ENCODE measurements at places on chromosomes 7 and 10.
A peak's percentile ranks its signal among the peaks of the same experiment; 100 is the strongest.

DNA sequence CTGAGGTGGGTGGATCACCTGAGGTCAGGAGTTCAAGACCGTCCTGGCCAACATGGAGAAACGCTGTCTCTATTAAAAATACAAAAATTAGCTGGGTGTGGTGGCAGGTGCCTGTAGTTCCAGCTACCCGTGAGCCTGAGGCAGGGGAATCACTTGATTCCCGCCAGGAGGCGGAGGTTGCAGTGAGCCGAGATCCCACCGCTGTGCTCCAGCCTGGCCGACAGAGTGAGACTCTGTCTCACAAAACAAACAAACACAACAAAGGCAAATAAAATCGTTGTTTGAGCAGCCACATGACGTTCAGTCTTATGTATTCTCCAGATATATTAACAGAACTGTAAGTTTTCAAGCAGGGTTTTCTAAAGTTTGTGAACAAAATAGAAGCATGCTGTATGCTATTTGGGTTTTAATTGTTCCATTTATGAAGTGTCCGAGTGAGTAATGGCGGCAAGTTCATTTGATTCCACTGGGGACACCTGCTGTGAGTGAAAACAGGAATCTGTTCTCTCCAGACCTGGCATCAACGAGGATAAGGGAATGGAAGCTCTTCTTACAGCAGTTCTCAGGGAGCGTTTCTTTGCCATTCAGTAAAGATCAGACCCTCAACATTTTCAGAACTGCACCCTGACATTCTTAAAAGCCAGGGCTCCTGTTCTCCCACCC lies 122.5 kb upstream of the PITRM1 start:
- DNase-seq = peak; percentile 79

- no peak for DNase-seq
Observed at GRCh38 chr7:88015309-88015708, 81.3 kb downstream of the ADAM22 start.

DNA sequence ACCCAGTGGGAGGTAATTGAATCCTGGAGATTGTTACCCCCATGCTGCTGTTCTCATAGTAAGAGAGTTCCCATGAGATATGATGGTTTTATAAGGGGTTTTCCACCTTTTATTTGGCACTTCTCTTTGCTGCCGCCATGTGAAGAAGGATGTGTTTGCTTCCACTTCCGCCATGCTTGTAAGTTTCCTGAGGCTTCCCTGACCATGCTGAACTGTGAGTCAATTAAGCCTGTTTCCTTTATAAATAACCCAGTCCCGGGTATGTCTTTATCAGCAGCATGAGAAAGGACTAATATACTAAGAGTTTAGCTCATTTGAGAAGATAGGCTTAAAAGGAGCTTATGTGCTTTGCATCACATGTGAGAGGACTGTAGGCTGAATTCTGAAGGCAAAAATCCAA lies 29.3 kb downstream of the TMEM248 start:
- no peak for DNase-seq

GRCh38 chr7:66263936-66264335 lies 58.8 kb downstream of the TPST1 start:
- DNase-seq = no peak

- no peak for DNase-seq
Observed at GRCh38 chr7:17633067-17633466, 307.2 kb downstream of the SNX13 start.

DNA sequence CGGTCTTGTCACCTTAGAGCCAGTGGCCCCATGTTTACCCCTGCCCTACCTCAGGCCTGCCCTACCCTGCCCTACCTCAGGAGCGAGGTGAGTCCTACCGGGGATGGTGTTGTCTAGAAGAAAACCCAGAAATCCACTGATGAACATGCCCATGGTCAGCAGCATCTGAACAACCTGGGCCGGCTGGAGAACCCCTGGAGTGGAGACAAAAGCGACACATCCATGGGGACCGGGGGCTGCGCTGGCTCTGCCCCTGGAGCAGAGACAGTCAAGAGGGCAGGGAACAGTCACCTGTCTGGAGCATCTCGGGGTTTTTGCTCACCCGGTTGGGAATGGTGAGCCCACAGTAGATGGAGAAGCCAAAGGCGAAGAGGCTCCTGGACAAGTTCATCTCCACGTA lies 36.3 kb downstream of the STRA8 start:
- no peak for DNase-seq

- no peak for DNase-seq
Observed at GRCh38 chr7:156019776-156020565, 207.7 kb upstream of the SHH start.

- DNase-seq = no peak
Observed at GRCh38 chr7:91767820-91768219, 112.7 kb downstream of the MTERF1 start.

DNA sequence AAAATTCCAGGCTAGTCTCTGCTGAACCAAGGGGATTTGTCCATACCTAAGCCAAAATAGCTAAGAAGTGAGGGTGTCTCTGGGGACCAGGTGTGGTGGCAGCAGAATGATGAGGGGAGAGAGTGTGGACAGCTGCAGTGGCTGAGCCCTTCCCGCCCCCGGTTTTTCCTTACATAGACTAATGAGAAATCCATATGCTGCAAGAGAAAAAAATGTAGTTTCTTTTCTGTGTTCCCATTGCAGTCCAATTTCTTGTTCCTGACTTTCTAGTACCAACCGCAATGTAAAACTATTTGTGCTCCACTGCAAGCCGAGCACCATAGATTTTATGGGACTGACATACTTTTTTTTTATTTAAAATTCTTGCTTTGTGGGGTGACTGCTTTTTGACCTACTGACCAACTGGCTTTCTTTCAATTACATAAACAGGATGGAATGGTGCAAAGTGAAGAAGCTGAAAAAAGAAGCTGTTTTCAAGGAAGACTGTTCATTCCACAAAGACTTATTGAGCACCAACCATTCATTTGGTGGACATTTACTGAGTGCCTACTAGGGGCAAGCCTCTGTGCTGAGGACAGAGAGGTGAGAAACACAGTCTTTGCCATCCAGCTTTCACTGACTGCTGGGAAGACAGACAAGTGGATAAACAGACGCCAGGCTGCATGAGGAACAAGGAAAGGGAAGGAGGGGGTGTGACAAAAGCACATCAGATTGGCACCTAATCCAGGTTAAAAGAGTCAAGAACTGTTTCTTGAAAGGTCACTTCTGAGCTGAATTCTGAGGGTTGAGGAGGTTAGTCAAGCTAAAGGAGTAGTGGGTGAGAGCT lies 9.8 kb downstream of the CEP41 start:
- peak; percentile 43 for DNase-seq

GRCh38 chr7:127980901-127981300 lies 50.3 kb downstream of the LRRC4 start:
- DNase-seq = no peak

DNA sequence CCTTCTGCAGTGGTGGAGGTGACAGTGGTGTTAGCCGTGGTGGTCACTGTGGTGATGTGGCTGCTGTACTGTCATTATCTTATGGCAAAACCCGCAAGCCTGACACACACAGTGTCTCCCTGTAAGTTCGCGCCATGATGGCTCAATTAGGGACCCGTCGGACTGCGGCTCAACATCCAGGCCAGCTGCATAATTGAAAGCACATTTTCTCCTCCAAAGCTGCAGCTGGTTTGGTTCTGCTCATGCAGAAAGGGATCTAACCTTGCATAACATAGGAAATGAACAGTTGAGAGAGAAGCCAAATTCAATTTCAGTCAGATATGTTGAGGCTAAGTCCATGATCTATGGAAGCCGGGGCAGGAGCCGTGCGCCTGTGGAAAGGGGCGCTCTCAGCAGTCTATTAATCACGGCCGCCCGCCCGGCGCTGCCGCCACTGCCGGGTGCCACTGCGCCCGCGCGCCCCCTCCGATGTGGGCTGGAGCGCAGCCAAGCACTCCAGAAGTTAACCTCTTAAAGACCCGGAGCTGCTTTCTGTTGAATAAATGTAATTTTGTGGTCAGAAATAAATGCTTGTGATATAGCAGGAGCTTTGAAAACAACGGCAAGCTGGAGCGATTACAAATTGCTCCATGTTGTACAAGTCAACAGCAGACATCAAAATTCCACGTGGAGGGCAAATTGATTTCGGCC lies 227.7 kb downstream of the CUX1 start:
- DNase-seq = peak; percentile 25

DNA sequence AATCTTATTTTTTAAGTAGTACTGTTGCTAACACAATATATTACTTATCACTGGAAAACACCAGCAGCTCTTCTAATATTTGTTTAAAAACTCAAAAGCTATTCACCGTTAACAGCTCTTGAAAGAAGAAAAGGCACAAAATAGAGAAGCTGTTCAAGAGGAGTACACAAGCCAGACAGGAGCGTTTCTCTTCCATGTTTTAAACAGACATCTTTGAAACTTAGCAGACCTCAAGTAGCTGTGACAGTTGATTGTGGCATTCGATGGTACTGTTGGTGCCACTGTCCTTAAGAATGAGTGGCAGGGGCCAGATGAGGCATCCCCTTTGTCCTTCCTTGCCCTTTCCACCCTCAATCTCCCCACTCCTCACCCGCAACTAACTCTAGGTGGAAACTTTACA lies 81.6 kb upstream of the PRR15 start:
- DNase-seq = no peak
